ENCODE measurements at places on chromosomes 5 and 9.

DNA sequence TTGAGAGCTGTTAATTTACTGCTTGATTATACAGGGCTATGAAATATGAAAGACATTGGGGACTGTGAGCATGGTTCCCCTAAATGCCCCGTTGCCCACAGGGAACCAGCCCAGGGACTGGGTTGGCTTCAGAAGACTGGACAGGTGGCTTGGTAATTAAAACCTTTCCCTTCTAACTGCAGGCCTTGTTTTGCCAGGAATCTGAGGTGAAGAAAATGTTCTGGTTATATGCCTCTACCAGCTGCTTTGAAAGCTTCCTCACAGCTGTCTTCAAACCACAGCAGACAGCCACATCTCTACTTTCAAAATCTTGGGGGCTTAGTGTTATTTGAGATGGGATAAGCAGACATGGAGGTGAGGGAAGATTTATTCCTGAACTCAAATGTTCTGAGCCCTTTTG, 153.3 kb upstream of the SPRY4 start:
- no peak for DNase-seq

- no peak for DNase-seq
Measured at GRCh38 chr5:88509403-88509802, 240.8 kb upstream of the TMEM161B start.

DNA sequence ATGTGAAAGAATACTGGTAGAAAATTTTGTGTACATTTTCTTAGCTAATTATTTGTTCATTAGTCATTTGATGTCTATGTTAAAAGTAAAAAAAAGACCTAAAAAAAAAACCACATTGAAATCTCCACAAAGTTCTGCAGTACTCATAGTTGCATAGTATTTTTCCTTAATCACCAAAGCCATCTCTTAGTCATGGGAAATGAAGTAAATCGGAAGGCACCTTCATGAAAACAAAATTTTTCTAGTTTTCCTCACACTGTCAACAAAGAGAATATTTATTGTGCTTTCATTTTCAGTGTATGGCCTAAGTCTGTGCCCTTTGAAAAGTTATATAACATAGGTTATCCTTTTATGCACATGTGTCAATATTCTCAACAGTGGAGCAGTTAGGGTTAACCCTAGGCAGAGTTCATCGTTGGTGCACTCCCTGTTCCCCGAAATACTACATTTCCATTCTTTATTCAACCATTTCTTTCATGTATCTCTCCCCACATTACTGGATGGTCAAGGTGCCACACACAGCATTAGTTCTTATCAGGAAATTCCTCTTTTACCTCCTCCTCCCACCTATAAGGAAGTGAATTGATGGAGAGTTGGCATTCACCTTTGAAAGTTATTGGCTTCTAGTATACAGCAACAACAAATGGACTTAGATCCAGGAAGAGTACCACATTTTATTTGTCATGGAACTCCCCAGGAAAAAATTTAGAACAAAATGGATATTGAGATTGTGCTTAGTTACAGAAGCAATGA, 93.1 kb downstream of the NUDT12 start:
- DNase-seq: no peak

- no peak for DNase-seq
Measured at GRCh38 chr9:72622186-72622585, 100.8 kb downstream of the TMC1 start.

DNA sequence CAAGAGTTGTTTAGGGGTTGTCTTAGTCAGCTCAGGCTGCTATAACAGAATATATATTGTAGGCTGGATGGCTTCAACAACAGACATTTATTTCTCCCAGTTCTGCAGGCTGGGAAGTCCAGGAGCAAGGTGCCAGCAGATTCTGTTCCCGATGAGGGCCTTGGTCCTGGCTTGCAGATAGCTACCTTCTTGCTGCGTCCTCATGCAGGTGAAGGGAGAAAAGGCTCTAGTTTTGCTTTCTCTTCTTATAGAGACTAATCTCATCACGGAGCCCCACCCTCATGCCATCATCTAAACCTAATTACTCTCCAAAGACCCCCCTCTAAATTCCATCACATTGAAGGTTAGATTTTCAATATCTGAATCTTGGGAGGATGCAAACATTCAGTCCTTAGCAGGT, 246.0 kb upstream of the ANKRD55 start:
- DNase-seq: no peak

- no peak for DNase-seq
Measured at GRCh38 chr5:164784230-164784629, 1278.8 kb downstream of the MAT2B start.

All from activated T-cell treated with anti-CD3 and anti-CD28 coated beads, Interleukin-2, amount 50 U/mL, for 24 hours (primary cell).